ENCODE measurements at places on chromosomes 3 and 15.

DNA sequence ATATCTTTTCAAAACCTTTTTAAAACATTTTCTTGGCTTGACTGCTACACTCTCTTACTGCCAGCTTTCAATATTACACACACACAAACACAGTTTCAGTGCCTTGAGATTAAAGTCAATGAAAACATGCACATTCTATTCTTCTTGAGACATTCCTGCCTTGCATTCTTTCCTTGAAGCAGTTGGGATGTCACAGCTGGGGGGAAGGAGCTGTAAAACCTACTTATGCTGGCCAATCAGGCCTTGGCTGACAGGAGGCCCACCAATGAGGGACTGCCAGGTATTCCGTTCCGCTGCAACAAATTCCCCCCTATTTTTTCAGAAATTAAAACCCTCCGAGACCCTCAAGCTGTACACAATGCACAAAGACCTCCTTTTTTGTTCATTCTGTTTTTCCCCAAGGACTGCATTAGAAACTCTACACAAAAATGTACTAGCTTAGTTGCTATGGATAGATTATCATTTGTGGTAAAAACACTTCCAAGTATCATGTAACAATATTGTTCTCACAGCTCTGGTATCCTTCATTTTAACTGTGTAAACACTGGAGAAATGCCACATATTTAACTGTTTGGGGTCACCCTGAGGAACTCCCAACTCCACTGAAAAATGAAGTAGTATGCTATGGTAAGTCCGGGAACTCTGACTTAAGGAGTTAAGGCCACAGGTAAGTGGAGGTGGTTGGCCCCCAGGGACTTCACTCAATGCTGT lies 18.5 kb downstream of the FSTL1 start:
- DNase-seq = no peak

GRCh38 chr15:40873694-40874561 lies at the start of gene RHOV:
Gene RHOV, minus strand, starts transcription at chr15:40874234. Its CDS starts 95 bp downstream, at chr15:40874139.
- DNase-seq = no peak

GRCh38 chr3:13654330-13655060 lies 105.6 kb downstream of the FBLN2 start:
- no peak for DNase-seq

DNA sequence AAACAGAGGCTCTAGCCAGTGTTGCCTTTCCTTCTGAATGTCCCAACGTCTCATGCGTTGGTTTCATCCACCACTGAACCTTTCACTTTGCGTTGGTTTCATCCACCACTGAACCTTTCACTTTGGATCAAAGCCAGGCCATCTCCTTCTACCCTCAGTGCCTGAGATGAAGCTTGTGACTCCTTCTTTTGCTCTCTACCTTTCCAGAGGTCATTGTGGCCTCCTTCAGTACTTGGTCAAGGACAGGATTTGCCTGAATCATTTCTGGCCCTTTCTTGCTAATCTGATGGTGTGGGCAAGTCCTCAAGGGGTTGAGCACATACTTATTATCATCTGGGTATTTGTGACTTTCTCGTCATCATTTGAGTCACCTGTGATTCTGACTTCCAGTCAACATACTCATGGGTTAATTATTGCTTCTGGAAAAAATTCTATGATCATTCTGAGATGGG lies 50.0 kb downstream of the SELENOT start:
- no peak for DNase-seq

DNA sequence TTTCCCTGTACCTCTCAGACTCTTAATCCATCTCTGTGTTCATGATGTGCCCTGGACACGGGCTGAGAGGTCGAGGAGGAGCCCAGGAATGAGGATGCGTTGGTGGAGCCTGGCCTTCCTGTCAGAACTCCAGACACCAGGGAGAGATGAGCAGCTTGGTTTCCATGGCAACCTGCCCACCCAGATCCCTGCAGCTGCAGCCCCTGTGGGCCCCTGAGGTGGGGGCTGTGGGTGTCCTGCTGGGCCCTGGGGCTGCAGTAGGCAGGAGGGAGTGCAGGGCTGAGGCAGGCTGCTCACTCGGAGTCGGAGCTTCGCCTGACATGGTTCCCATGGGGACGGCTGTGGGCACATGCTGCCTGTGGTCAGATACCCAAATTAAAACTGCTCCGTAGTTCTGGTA lies 7.7 kb upstream of the SCN10A start:
- DNase-seq = no peak

DNA sequence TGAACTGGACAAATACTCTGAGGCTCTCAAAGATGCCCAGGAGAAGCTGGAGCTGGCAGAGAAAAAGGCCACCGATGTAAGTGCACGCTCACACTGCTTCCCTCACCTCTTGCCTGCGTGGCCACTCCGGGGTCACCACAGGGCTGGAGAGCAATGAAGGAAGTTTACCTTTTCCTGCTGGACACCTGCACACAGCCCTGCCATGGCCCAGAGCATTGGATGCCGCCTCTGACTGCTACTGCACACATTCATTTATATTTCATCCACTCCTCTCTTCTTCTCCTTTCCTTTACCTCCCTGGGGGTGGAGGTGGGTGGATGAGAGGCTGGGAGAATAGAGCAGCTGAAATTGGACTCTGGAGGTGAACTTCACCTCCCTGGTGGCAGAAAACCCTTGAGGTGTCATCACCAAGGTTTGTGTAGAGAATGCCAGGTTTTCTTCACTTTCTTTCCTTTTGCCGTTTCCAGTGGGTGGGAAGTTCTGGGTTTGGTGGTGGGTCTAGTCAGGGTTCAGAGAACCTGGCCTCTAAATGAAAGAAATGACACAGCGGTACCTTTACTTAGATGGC lies 1.6 kb downstream of the TPM1 start:
- no peak for DNase-seq
